ENCODE measurements at places on chromosomes 2 and 18.

DNA sequence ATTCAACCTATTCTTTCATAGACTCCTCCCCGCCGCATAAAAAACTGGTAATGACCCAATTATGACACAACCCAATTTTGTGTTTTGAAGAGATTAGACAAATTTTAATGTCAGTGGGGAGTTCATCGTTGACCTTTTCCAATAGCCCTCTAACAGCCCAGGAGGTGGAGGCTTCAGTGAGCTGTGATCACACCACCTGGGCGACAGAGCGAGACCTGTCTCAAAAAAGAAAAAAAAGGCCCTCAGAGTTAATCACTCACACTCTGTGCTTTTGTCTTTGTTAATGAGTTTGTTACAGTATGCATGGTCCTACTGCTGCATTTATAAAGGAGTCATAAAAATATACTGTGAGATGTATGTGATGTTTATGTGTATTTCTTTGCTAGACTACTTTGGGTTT, 510.6 kb downstream of the CPS1 start:
- DNase-seq, result no peak

GRCh38 chr2:43027097-43027873, 199.1 kb downstream of the ZFP36L2 start:
- DNase-seq, result no peak

DNA sequence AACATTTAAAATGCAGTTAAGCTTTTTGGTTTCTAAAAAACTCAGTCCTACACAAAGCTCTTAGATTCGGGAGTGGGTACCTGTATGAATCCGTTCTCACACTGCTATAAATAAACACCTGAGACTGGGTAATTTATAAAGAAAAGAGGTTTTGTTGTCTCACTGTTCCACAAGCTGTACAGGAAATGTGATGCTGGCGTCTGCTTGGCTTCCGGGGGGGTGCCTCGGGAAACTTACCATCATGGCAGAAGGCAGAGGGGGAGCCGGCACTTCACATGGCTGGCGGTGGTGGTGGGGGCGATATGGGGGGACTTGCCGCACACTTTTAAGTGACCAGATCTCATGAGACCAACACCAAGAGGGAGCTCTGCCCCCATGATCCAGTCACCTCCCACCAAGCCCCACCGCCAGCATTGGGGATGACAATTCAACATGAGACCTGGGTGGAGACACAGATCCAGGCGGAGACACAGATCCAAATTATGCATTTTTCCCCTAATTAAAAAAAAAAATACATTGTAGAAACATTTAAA, 222.5 kb downstream of the GBX2 start:
- no peak for DNase-seq

- DNase-seq, result no peak
Measured at GRCh38 chr2:118269408-118270051, 181.3 kb downstream of the INSIG2 start.

DNA sequence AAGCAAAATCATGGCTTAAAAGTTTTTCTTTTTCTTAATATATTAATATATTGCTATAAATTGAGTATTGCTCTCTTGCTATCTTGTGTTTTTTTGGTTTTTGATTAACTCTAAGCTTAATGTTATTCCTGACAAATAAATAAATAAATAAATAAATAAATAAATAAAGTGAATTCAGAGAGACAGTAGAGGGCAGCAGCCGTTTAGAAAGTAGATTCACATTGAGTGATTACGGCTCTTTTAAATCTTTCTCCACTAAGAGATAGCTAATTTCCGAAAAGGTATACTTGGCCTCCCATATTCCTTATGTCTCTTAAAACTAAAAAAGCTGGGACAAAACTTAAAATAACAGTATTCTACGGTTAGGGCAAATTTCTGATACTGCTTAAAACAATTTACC, 34.3 kb downstream of the MSH2 start:
- no peak for DNase-seq

DNA sequence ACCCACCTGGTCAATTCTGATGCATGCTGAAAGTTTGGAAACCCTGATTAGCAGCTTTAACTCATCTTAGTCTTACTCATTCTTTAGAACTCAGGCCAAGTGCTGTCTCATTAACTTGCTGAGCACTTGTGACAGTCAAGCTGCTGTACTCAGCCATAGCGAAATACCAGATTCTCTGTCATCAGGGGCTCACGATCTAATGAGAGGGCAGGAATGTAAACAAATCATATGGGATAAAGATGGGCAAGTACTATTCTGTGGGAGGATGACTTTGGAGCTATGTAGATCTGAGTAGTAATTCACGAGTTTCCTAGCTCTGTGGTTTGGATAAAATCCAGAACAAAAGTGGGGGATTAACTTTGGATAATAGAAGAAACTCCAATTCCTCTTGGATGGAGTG, 376.6 kb downstream of the HRH4 start:
- no peak for DNase-seq

DNA sequence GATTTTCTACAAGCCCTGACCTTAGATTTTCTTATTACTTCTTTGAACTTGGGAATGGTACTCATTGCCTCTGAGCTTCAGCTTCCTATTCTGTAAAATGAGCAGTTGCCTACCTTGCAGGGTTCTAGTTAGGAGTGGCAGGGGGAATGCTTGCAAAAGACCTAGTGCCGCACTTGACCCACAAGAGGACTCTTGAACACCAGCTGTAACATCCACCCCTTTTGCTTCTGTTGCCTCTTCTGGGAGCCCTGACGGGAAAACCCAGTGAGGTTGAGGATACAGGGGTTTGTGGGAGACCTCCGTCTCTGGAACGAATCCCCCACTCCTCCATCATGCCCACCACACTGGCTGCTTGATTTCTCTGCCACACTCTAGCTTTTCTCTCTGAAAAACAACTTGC, 27.1 kb upstream of the LBH start:
- no peak for DNase-seq

DNA sequence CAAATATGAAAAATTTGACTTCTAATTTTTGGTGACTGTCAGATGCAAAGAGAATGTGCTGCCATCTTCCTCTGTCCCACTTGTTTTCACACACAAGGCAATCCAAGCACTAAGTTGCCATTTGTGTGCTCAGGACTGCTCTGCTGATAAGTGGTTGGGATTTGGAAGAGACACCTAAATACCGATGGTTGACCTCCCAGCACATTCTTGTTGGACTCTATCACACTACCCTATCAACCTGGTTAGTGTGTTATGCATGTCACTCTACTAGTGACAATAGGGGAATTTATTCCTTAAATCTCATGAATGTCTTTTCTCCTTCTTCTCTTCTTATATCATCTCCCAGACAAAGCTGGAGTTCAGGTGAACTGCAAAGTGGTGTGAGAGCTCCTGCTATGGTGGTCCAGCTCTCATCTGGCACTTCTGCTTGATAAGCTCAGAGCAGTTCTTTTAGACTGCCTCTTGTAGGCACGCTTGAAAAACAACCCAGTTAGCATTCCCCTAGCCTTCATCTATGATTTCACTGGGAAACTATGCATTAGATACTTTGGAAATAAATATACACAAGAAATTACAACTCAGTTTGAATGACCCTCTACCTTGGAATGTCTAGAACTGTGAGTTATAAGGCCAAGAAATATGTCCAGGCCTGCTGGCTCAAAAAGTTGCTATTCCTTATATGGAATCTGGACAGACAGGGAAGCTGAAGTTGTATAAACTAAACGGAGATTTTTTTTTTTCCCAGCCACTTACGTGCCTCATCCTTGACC, 404.8 kb downstream of the MEIS1 start:
- DNase-seq, result no peak

- DNase-seq, result no peak
Measured at GRCh38 chr2:27875089-27875881, 14.9 kb downstream of the RBKS start.
